ENCODE measurements at places on chromosomes 3 and 15.

DNA sequence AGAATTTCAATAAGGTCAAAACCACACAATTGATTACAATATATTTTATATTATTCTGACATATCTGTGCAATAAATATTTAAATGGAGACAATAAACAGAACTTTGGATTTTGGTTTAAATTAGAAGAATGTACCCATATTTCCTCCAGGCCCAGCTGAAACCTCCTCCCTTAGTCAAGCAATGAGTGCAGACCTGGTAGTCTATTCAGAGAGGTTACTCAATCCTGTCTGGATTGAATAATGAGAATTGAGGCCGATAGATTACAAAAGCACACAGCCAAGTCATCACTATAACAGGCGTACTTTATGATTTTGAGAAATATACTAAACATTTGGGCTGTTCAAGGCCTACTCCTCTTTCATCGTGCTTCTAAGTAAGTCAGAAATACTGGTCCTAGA is 114.5 kb upstream of the STRIT1 start:
- DNase-seq: no peak

GRCh38 chr15:98568382-98569017 is 79.8 kb upstream of the IGF1R start:
- no peak for DNase-seq

DNA sequence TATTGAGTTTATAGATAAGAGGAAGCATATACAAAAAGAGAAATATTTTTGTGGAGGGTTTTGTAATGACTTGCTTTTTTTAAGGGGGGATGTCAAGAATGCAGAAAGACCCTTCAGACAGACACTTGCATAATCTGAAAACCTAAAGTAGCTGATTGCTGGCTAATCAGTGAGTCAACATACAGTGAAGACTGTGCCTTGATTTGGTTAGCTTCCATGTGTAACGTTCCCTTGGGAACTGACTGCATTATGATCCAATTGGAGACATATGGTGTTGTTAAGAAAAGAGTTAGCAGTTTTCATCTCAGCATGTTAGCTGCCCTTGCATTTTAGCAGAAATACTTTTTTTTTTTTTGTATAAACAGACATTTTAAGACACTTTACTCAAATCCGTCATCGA is 483.2 kb downstream of the RBMS3 start:
- DNase-seq: no peak

DNA sequence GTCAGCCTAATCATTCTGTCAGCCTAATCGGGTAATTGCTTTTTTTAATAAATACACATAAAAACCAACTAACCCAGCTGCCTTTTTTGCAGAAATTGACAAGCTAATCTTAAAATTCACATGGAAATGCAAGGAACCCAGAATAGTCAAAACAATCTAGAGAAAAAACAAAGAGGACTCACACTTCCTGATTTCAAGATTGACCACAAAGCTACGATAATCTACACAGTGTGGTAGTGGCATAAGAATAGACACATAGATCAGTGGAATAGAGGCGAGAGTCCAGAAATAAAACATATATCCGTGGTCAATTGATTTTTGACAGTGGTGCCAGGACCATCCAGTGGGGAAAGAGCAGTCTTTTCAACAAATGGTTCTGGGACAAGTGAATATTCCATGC is 2.4 kb upstream of the C3orf20 start:
- DNase-seq: no peak

- DNase-seq: no peak
These were observed 56.4 kb downstream of the ZNF860 start for GRCh38 chr3:32037932-32038267.

- no peak for DNase-seq
These were observed 153.8 kb upstream of the CTNNB1 start for GRCh38 chr3:41045491-41045890.

GRCh38 chr15:99536422-99537040 is 29.3 kb upstream of the MEF2A start:
- DNase-seq: no peak

DNA sequence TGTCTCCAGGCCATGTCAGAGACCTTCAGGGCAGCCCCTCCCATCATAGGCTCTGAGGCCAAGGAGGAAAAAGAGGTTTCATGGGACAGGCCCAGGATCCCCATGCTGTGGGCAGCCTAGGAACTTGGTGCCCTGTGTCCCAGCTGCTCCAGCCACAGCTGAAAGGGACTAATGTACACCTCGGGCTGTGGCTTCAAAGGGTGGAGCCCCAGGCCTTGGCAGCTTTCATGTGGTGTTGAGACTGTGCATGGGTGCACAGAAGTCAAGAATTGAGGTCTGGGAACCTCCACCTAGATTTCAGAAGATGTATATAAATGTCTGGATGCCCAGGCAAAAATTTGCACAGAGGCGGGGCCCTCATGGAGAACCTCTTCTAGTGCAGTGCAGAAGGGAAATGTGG is 6.6 kb upstream of the SSR3 start:
- no peak for DNase-seq

DNA sequence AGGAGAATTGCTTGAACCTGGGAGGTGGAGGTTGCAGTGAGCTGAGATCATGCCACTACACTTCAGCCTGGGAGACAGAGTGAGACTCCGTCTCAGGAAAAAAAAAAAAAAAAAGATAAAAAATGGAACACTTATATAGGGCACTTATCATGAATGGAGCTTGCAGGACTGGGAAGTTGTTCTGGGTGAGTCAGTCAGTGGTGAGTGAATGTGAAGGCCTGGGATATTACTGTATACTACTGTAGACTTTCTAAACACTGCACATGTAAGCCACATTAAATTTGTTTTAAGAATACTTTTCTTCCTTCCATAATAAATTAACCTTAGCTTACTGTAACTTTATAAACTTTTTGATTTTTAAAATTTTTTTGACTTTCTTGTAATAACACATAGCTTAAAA is 59.8 kb downstream of the SFMBT1 start:
- no peak for DNase-seq

DNA sequence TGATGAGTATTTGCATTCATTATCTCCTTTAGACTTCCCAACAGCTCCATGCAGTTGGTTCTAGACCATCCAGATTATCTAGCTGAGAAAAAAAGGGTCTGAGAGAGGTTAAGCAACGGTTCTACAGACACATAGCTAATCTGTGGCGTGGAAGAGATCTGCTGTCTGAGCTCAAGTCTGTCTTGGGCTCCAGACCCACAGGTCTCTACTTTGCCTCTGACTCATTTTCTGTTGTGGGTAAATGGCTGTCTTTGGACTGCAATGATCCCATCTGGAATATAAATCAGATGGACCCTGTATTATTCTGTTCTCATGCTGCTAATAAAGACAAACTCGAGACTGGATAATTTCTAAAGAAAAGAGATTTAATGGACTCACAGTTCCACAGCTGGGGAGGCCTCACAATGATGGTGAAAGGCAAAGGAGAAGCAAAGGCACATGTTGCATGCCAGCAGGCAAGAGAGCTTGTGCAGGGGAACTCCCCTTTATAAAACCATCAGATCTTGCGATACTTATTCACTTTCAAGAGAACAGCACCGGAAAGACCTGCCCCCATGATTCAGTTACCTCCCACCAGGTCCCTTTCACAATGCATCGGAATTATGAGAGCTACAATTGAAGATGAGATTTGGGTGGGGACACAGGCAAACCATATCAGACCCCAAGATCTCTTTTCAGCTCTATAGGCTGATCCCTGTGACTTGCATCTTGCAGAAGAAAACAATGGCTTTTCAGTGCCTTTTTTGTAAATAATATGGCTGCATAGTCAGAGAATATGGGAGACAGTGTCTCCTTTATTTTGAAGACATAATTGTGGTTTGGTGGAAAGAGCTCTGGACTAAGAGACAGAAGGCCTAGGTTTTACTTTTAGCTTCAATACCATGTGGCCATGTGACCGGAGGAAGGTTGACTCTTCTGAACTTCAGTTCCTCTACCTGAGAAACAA is 24.7 kb downstream of the CEMIP start:
- DNase-seq: no peak

DNA sequence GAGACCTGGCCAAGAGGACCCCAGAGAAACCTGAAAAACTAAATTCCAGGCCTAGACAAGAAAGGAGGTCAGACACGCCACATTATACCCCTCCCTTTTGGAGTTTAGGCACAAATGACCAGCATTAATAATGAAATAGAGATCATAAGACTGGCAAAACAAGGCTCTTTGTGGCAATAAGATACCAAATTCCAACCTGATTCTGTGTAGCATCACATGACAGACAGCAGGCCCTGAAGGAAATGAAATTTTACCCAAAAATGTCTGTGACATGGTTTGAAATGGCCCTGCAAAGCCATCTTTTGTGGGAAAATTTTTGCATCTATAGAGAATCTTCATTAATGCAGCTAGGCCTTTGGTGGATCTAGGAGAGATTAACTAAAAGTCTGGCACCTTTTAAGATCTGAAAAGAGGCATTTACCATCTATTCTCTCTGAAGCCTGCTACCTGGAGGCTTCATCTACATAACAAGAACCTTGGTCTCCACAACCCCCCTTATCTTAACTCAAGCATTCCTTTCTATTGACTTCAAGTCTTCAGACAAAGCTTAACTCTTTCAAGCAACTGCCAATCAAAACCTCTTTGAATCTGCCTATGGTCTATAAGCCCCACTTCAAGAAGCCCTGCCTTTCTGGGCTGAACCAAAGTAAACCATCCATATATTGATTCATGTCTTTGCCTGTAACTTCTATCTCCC is 8.0 kb downstream of the FAM174B start:
- DNase-seq: no peak

GRCh38 chr15:74793135-74794028 is 11.5 kb downstream of the CSK start:
- DNase-seq: no peak

GRCh38 chr3:37492977-37493471 is 318.6 kb upstream of the LRRFIP2 start:
- peak; percentile 24 for DNase-seq

DNA sequence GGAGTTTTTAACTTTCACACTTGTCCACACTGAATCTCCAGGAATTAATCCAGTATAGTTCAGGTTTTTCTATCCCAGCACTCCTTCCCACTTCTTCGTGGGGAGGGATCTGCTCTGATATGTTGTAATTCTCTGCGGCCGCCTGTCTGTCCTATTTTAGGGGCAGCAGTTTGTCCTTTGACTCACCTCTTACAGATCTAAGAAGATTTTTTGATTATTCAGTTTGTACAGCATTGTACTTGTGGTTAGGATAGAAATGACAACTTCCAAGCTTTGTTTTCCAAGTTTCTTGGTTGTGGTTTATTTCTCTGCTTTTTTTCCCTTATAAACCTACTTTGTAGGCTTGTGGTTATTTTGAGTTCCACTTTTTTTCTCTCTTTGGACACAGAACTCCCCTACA is 601.7 kb downstream of the SI start:
- DNase-seq: no peak

DNA sequence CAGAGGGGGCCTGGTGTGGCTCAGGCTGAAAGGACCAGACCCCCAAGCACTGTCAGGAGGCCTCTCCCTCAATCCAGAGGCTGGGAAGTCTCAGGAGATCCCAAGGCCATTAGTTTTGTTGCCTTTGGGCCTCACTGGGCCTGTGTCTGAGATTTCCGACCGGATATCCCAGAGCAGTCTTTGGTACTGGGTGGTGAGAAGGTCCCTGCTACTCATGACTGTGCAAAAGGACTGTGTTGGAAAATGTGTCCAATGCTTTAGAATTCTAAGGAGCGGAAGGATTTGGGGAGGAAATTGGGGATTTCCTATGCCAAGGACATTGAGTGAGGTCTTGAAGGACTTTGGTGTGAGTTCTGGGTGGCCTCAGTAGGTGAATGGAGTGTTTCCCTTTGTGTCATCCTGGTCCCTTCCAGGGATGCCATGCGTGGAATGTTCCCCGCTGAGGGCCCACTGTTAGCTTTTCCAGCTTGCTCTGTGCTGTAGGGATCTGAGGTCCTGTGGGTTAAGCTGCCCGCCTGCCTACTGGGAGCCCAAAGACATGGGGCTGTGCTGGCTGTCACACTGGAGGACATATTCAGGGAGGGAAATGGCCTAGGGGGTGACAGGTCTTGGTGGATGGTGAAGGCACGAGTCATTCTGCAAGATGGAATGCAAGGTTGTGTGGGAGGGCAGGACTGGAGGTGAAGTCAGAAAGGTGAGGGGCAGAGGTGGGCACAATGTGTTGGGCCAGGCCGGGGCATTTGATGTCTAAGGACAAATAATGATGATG is 16.4 kb downstream of the SMAD6 start:
- no peak for DNase-seq

DNA sequence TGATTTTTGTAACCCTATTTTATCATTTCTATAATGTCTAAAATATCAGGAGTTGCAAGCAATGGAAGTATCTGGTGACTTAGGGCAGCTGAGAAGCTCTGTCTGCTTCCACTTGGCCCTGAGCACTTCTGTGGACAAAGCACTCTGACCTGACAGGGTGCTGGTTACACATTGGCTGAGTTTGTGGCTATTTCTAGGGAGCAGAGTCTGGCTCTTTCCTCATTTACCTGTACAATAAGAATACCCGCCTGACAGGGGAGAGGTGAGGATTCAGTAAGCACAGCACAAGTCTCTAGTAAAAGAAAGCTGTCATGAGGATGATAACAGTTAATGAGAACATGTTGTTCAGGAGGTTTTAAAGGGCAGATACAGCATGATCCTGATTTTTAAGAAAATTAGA is 33.3 kb upstream of the SPESP1 start:
- DNase-seq: no peak

- no peak for DNase-seq
These were observed 28.5 kb downstream of the LIPC start for GRCh38 chr15:58460116-58460790.

- DNase-seq: no peak
These were observed 20.3 kb upstream of the BMF start for GRCh38 chr15:40128766-40129660.

- DNase-seq: no peak
These were observed 23.1 kb downstream of the CNTN3 start for GRCh38 chr3:74591342-74591741.

DNA sequence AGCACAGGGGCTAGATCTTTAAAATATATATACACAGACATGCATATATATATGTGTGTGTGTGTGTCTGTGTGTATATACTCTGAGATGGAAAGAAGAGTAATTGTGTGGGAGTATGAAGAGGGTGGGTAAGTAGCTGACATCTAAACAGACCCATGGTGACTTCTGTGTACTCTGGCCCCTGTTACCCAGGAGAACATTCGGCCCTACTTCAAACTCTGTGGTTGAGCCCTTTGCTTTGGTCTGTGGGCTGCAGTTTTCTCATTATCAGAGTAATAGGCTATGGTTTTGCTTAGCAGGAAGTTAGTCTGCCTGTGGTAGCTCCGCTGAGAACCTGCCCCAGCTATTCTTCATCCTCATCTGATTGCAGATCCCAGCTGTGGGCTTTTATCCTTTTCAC is 141.4 kb downstream of the RBPMS2 start:
- DNase-seq: no peak
